ENCODE measurements at places on chromosomes 6 and 20.

DNA sequence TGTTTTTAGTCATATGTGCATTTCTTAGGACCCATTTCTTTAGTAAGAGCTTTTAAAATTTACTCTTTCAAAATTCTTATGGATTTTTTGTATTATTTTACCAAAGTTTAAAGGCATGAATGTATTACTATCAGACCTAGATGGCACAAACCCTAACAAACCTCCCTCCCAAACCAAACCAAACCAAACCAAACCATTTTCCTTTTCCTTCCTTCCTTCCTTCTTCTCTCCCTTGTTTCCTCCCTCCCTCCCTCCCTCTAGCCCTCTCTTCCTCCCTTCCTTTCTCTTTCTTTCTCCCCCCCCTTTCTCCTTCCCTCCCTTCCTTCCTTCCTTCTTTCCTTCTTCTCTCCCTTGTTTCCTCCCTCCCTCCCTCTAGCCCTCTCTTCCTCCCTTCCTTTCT is 1001.8 kb upstream of the CITED2 start:
- no peak for DNase-seq

GRCh38 chr6:84136364-84137050 is 90.9 kb downstream of the CEP162 start:
- no peak for DNase-seq

GRCh38 chr6:78836598-78836997 is 30.8 kb upstream of the IRAK1BP1 start:
- DNase-seq: no peak

- no peak for DNase-seq
Observed at GRCh38 chr20:16758454-16759180, 10.5 kb downstream of the OTOR start.

GRCh38 chr20:31666258-31667042 is 28.7 kb downstream of the COX4I2 start:
- DNase-seq: no peak

- DNase-seq: peak; percentile 90
Observed at GRCh38 chr6:30769088-30769852, 24.9 kb upstream of the IER3 start.

- no peak for DNase-seq
Observed at GRCh38 chr20:57985278-57985677, 243.2 kb downstream of the ANKRD60 start.

DNA sequence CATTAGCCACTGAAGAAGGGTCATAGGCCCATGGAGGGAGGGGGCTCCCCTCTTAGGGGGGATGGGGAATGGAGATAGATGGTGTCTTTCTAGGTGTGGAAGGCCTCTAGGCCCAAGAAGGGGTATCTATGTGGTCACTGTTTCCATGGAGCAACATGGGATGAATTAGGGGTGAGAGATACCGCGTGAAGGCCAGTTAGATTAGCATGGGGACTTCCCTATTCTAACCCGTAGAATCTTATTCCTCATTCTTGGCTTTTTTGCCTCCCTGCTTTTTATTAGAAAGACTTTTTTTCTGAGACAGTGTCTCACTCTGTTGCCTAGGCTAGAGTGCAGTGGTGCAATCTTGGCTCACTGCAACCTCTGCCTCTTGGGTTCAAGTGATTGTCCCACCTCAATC is 3.2 kb downstream of the RAB44 start:
- no peak for DNase-seq

GRCh38 chr6:86856937-86857563 is 80.3 kb upstream of the HTR1E start:
- no peak for DNase-seq

DNA sequence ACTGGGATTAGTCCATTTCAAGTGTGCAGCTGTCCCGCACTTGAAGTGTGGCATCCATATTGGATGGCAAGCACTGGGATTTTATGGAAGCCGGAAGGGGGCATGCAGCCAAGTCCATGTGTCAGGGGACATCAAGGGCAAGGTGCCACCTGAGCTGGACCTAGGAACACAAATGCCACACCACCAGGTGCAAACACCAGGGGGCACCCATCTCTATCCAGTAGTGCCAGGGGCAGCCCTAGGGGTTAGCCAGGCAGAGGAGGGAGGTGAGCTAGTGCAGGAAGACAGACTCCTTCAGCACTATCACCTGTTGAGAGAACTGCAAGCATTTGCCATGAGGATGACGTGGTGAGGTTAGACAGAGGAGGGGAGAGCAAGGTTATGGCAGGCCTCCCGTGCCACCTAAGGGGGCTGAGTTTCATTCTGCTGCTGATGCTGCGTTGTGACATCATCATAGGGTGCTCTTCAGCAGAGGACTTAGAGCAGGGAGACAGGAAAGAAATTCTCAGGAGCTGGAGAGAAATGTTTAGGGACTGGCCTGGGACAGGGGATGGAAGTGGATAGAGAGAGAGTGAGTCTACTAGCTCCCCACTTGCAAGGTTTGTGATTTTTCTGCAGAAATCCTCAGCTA is 192.6 kb upstream of the SLC24A3 start:
- no peak for DNase-seq

- no peak for DNase-seq
Observed at GRCh38 chr6:161418463-161418945, 144.6 kb upstream of the AGPAT4 start.

GRCh38 chr20:62500237-62500864 is 24.6 kb upstream of the GATA5 start:
- peak; percentile 72 for DNase-seq

GRCh38 chr20:53468587-53468986 is 125.1 kb downstream of the ZNF217 start:
- DNase-seq: no peak

GRCh38 chr6:89679215-89680120 is 40.9 kb upstream of the LYRM2 start:
- DNase-seq: no peak

- DNase-seq: no peak
Observed at GRCh38 chr6:27839626-27840475, 72.3 kb downstream of the OR2B2 start.

GRCh38 chr6:74715355-74716085 is 490.3 kb downstream of the COL12A1 start:
- no peak for DNase-seq

DNA sequence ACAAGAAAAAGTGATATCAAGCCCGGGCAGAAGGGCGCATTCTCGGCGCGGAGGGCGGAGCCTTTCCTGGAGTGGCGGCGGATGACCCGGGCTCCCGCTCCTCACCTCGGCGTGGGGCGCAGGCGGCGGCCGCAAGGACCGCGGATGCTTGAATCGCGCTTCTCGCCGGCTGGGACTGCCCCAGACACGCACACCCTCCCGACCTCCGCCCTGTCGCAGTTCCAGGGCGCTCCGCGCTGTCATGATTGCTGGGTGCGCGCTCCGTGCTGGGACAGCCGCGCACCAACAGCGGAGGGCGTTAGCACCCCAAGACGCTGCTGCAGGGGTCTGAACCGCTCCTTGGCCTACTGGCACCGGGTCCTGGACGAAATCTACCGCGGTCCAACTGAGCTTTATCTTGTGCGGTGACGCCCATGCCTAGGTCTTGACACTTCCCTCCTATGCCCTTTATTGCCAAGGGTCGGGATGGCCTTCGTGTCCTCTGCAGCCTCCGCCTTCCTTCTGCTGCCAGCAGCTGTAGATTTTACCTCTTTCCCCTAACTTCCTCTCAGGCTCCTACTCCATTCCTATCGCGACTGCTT is 43.3 kb downstream of the IRAK1BP1 start:
- DNase-seq: no peak

DNA sequence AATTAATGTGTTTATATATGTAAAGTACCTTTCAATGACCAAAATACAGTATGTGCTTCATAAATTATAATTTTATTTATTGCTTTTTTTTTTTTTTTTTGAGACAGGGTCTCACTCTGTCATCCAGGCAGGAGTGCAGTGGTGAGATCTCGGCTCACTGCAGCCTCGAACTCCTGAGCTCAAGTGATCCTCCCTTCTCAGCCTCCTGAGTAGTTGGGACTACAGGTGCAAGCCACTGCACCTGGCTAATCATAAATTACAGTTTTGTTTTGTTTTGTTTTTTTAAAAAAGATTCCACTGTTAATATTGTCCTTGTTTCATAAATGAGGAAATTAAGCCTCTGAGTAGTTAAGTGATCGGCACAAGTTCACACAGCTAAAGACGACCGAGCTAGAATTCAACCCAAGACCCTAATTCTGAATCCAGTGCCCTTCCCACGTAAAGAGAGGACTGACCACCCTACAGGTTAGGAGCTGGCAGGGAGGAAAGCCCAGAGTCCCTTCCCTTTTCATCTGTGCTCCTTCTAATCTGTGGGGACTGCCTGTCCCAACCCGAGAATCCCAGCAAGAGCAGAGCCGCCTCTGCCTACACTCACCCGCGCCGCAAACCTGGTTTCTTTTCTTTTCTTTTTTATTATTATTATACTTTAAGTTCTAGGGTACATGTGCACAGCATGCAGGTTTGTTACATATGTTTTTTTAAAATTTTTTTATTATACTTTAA is 8.5 kb upstream of the GDF5 start:
- no peak for DNase-seq

GRCh38 chr6:149054559-149055194 is 262.8 kb upstream of the TAB2 start:
- no peak for DNase-seq

DNA sequence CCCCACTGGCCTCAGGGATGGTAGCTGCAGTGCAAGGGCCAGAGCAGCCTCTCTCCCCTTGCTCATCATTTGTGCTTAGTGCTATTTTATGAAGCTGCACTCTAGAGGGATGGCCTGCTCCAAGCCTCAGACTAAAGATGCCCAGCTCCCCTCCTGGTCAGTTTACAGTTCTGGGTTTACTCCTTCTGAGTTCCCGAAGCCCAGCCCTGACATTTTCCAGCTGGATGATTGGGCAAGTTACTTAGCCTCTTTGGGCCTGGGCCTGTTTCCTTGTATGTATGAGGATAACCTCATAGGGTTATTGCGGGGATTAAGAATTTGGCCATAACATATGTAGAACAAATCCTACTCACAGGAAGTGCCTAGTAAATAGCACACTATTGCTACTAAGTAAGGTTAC is 31.8 kb upstream of the EMILIN3 start:
- no peak for DNase-seq

- no peak for DNase-seq
Observed at GRCh38 chr6:169171951-169172350, 81.7 kb downstream of the THBS2 start.

DNA sequence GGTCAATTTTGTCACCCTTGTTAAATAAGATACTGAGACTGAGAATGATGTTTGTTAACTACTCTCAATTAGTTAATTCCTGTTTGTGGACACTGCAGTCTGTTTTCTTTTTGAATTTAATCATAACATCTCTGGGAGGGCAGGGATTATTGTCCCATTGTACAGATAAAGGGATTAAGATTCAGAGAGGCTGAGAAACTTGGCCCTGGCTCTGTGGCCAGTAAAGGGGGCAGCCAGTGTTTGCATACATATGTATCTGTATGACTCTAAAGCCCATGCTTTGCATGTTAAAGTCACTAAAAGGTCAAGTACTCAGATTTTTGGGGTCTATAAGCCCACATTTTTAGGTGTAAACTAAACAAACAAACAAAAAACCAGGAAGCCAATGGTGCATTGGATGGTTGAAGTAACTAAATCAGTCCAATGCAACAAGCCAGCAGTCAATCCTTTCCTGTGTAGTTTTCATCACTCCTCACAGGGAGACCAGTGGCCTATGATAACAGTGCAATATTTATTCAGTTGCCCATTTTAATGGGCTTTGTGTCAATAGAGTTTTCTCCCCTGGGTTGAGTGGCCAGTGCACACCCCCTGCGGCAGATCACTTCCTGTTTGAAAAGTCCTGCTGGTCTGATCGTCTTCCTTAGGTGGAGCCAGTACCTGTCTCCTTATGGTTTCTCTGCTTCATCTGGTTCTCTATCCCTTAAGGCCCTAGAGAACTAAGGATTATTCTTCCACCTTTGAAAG is 106.7 kb downstream of the SLX4IP start:
- DNase-seq: no peak

GRCh38 chr6:37809197-37809543 is 10.4 kb upstream of the ZFAND3 start:
- no peak for DNase-seq

DNA sequence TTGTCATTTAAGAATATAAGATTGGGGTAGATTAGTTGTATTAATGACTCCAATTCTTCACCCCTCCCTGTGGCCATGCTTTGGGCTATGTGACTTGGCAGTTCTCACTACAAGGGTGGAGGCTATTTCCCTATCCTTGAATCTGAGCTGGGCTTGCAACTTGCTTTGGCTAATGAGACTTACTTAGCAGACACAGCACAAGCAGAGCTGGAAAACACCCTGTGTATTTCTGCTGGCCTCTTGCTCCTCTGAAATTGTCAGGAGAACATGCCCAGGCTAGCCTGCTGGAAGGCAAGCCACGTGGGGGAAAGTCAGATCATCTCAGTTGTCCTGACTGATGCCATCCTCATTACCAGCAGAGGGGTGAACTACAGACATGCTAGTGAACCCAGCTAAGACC is 126.5 kb upstream of the HDGFL1 start:
- no peak for DNase-seq

- DNase-seq: peak; percentile 45
Observed at GRCh38 chr20:21235484-21236445, 67.4 kb upstream of the XRN2 start.

- DNase-seq: no peak
Observed at GRCh38 chr6:27183060-27183832, 64.3 kb upstream of the PRSS16 start.

DNA sequence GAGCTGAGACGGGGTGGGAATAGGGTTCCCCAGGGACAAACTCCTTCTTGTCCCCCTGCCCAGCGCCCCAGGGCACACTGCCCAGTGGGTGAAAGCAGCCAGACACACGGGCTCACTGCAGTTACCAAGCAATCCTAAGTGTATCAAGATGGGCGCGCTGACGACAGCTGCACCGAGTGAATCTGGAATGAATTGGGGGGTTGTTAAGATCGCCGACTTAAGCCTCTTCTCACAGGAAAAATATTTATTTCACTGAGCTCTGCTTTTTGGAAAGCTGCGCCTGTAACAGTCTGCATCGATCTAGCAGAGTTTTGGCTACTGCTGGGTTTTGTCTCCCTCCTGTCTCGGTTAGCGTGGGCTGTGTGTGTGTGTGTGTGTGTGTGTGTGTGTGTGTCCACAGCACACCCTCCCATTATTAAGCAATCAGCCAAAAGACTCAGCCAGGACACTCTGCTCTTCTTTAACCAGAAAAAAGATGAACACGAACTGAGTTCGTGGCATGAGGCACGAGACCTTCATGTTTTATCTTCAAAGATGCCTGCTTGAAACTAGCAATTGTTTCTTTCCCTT is 35.9 kb downstream of the RIPOR3 start:
- DNase-seq: no peak

GRCh38 chr6:33949877-33950435 is 146.2 kb upstream of the MLN start:
- DNase-seq: no peak
